ENCODE measurements at places on chromosomes 6 and 20.

DNA sequence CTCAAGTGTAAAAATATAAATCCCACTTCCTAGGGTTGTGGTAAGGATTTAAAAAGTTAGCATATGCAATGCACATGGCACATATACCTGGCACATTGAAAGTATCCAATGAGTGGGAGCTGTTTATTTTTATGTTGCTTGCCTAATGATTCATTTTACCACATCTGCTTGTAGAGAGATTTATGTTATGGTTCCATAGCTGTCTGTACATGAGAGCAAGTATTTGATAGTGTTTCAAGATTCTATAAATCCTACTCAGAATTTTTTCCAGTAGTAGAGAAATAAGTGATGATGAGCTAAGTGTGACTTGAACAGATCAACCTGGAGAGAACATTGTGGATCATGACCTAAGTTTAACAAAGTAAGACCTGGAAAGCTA lies 125.3 kb upstream of the SPTLC3 start:
- DNase-seq: no peak

DNA sequence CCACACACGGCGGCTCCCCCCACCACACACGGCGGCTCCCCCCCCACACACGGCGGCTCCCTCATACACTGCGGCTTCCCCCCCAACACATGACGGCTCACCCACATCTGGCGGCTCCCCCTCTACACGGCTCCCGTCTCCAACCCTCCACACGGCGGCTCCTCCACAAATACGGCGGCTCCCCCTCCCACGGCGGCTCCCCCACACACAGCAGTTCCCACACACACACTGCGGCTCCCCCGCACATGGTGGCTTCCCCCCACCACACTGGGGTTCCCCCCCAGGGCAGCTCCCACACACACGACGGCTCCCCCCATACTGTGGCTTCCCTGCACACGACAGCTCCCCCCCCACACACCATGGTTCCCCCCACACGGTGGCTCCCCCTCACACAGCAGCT lies 98.0 kb downstream of the TTLL2 start:
- no peak for DNase-seq

GRCh38 chr20:19382386-19383340 lies 170.2 kb downstream of the SLC24A3 start:
- no peak for DNase-seq

- no peak for DNase-seq
Measured at GRCh38 chr20:46816097-46816496, 78.5 kb upstream of the EYA2 start.

DNA sequence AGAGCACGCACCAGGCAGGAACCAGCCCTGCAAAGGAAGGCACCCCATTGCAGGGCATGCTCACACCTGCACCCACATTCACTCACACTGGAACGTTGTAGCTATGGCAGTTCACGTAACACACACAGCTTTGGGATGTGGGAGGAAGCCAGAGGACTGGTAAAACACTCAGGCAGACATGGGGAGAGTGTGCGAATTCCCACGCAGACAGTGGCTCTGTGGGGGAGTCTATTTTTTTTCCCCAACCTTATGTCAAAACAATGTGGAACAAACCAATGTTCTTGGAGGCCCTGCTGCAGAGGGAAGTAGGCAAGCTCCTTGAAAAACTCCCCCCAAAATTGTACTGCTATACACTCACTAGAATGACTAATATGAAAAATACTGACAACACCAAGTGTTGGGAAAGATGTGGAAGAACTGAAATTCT lies 91.0 kb downstream of the PPP1R14C start:
- DNase-seq: no peak

- DNase-seq: no peak
Measured at GRCh38 chr6:37700620-37700973, 2.9 kb upstream of the MDGA1 start.

DNA sequence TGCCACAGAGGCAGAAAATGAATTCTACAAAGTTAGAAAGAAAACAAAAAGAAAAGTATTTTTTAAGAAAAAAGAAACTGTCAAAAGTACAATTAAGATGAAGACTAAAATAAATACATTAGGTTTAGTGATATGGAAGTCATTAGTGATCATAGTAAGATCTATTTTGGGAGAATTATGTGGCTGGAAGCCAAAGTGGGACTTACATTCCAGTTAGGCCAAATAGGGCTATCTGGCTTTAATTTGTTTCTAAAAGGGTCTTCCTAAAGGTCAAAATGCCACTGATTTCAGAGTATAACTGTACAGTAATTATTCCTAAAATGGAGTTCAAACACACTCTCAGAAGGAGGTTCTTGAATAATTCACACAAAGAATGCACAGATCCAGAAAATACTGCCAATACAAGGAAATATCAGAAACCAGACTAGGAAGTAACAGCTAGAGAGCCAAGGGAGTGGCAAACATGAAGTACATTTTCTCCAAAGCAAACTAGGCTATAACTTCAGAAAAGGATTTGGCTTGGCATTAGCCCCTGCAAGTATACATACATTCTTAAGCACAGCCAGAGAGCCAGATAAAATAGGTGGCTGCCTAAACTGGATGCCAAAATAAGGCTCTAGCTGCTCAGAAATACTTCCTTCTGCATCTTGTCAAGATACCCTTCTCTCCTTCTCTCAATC lies 45.3 kb downstream of the PDSS2 start:
- DNase-seq: no peak

DNA sequence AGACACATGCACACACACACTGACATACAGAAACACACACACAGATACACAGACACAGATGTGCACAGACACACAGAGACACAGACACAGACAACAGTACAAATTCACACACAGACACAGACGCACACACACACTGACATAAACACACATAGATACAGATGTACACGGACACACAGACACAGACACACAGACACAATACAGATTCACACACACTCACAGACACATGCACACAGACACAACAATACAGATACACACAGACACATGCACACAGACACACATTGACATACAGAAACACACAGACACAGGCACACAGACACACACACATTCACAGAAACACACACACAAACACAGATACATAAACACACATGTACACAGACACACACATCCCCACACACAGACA lies 183.6 kb downstream of the SMOC2 start:
- DNase-seq: no peak

Data from CD4-positive, alpha-beta T cell treated with Interleukin-2 at 100 ng/mL for 4 hours (primary cell).